ENCODE measurements at places on chromosomes 1 and 21.
A peak's percentile ranks its signal among the peaks of the same experiment; 100 is the strongest.

- DNase-seq, result no peak
These were observed 252.7 kb downstream of the DISC1 start for GRCh38 chr1:231879296-231879695.

DNA sequence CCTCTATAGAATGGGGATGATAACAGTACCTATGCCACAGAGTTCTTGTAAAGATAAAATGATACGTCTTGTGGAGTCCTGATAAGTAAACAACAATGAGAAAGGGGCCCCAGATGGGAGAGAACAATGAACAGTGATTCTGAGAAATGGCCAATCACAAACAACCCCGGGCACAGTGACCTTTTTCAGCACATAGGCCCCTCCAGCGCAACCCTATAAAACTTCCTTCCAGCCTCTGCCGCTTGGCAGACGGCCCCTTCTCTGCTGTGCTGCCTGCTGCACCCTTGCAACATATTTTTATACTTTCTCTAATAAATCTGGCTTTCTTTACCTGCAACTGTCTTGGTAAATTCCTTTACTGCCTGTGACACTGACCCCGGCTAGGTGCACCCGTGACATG lies 8.9 kb downstream of the RCAN1 start:
- DNase-seq, result no peak

GRCh38 chr1:59696421-59697115 lies 118.2 kb upstream of the HOOK1 start:
- DNase-seq, result peak; percentile 11

- DNase-seq, result peak; percentile 48
These were observed 49.4 kb upstream of the FASLG start for GRCh38 chr1:172609528-172609927.

DNA sequence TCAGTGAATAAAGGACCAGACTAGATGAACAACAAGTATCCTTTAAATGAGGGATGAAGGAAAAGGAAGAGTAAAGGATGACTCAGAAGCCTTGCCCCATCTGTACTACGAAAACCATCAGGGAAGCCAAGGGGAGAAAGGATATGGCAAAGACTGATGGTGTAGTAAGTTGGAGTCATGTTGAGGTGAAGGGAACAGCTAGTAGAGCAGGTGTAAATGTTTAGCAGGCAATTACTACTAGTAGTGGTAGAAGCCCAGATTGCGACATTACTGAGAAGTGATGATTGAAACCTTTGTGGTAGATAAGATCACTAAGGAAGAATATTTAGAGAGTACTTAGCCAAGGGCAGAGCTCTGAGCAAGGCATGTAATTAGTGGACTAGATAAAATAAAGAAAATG lies 84.0 kb downstream of the PHTF1 start:
- DNase-seq, result no peak

DNA sequence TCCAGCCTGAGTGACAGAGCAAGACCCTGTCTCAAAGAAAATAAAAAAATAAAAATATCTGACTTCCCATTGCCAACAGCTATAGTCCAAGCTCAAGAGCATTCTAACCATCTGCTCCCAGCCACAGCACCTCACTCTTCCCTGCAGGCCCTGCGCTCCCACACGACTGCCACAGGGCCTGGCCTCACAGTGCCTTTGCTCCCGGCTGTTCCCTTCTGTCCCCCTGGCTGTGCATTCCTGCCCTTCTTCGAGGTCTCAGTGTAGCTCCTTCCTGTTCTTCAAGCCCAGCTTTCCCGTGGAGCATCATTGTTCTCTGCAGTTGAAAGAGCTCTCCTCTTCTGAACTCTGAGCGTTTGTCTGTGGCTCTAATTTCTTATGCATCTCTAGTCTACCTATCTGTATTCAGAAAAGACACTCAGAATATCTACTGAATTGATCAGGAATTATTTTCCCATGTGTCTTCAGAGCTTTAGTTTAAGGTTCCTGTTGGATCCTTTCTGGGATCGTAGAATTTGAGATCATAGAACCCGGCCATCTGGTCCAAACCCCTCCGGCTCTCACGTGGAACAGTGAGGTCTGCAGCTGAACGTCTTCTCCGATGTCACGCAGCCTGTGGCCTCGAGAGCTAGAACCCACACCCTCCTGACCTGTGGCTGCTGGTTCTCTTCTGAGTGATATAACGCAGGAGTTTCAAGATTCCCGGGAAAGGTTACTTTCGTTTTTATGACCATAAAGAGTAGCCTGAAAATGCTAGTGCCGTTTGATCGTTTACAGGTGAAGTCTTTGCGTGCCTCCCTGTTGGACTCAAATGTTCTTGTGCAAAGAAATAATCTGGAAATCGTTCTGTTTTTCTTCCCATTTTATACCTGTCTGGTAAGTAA lies 54.4 kb downstream of the DOP1B start:
- no peak for DNase-seq

GRCh38 chr1:91501523-91501851 lies 836 bp downstream of the CDC7 start:
- DNase-seq, result no peak

DNA sequence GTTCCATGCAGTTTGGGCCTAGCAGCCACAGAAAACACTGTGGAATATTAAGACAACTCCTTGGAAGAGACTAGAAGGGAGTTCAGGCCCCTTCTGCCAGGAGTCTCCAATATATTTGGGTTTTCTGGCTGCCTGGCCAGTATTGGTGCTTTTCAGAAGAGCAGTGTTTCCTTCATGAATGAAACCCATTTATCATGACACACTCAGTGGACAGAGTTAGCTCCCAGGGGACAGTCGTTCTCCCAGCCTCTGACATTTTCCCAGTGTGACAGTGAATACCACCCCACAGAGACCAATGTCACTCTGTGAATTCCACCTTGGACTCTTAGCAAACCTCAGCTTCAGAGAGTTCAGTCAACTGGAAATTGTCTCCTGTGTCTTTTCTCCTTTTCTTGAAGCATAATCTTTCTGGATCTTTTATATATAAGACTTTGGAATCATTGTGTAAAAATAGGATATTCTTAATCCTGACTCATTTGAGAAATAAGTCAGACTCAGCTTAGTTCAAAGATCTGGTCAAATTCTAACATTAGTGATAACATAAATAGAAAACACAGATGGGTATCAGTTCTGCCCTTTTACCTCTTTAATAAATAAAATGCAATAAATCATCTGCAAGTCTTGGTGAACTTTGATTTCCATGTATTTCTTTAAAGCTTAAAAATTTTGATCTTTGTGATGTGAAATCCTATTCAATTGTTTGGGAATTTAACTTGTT lies 40.4 kb downstream of the GNG12 start:
- no peak for DNase-seq

GRCh38 chr1:61580417-61580816 lies 144.5 kb downstream of the TM2D1 start:
- DNase-seq, result no peak

- no peak for DNase-seq
These were observed 212.5 kb downstream of the FGGY start for GRCh38 chr1:59509341-59509875.

DNA sequence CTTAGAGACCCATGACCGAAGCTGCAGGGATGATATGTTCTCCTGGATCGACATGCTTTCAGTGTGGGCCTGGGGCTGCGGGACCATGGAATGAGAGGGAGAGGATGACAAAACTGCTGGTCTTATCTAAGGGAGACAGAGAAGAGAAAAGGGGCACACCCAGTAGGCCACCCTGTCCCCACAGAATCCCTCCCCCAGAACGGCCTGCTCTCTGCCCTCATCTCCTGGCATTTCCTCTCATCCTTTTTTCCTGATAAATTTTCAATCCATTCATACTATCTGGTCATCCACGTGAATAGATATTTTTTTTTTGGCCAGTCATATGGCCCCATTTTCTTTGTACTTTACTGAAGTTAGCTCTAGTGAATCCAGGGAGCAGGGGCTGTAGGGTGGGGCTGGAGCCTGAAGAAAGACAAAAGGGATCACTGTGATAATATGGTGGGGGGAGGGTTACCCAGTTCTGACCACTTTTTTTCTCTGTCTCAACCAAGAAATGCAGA lies at the start of gene PKLR:
PKLR (minus strand) TSS at position 97 of the 500 bp plus-strand sequence; CDS start at position 54, 43 bp downstream.
- DNase-seq, result no peak

- DNase-seq, result no peak
These were observed 28.6 kb downstream of the ERG start for GRCh38 chr21:38469642-38470041.

DNA sequence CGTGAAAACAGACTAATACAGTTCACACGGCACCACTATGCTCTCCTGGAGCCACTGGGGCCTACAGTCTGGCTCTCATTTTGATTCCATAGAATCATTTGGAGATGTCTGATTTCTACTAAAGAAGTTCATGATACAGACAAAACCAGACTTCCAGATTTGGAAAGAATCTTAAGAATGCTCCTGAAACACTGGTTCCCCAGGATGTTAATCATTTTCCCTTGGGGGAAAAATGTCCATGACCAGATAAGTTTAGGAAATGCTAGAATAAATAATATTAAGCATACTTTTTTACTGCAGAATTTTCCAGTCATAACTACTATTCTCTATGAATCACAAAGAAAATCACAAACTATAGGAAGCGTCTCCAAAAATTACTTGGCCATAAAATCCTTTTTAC lies 63.0 kb upstream of the RGS7 start:
- DNase-seq, result no peak

- no peak for DNase-seq
These were observed 21.3 kb upstream of the ATF3 start for GRCh38 chr1:212587016-212587887.

GRCh38 chr1:76835203-76835602 lies 32.1 kb upstream of the ST6GALNAC5 start:
- DNase-seq, result no peak

GRCh38 chr1:152436593-152437496 lies 22.8 kb upstream of the CRNN start:
- DNase-seq, result no peak

DNA sequence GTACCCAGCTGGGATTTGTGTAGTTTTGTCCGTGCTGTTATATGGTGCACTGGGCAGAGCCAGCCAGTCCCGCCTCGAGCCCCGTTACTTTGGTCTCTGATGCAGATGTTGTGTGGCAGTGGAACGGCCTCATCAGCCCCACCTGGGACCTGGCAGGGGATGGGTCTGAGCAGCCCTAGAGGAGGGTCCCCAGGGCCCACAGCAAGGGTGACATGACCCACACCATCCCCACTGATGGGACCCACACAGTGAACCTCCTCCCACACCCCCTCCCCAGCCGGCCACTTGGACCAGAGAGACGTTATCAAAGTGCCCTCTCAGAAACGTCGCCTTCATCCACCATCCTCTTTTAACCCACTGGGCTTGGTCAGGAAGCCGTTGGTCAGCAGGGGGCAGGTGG lies 42.0 kb upstream of the PCBP3 start:
- DNase-seq, result no peak

Measured in Jurkat, Clone E6-1 (cell line).